Muscle of arm (tissue), 14 donors: ENCODE measurements at places on chromosomes 3 and 15. TPM values are rescaled to one million over a fixed set of nuclear protein-coding genes. Genes with fewer than 3 reads are reported as not detected.

DNA sequence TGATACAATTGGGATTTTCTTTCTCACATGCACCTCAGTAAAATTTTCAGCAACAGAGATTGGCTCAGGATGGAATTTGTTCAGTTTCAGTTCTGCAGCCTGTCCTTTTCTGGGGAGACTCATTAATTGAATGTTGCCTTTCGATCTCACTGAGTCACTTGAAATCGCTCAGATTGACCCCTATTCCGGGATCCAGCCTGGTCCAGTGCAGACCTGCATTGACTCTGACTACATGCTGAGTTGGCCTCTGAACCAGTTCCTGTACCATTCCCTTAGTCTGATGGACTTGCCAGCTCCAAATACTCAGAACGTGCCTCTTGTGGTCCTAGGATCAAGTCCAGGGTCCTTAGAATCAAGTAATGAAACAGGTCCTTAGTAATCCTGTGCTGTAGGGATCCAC, 9.4 kb downstream of the IGF1R start:
- DNase-seq = no peak

DNA sequence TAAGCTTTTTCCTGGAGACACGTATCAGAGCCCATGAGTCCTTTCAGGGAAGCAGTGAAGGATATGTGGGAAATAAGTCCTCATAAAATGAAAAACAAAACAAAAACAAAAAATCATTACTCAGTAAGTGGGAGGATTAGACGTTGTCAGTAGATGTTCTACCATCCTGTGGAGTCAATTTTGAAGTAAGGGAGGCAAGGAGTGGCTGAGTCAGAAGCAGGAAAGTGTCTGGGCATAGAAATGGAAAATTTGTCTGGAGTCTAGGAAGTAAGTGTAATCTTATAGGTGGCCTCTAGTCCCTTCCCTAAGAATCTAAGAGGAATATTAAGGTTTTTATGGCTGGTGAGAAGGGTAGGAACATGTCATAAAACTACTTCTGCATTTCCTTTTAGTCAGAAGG, 339.8 kb upstream of the SEMA6D start:
- DNase-seq = no peak

DNA sequence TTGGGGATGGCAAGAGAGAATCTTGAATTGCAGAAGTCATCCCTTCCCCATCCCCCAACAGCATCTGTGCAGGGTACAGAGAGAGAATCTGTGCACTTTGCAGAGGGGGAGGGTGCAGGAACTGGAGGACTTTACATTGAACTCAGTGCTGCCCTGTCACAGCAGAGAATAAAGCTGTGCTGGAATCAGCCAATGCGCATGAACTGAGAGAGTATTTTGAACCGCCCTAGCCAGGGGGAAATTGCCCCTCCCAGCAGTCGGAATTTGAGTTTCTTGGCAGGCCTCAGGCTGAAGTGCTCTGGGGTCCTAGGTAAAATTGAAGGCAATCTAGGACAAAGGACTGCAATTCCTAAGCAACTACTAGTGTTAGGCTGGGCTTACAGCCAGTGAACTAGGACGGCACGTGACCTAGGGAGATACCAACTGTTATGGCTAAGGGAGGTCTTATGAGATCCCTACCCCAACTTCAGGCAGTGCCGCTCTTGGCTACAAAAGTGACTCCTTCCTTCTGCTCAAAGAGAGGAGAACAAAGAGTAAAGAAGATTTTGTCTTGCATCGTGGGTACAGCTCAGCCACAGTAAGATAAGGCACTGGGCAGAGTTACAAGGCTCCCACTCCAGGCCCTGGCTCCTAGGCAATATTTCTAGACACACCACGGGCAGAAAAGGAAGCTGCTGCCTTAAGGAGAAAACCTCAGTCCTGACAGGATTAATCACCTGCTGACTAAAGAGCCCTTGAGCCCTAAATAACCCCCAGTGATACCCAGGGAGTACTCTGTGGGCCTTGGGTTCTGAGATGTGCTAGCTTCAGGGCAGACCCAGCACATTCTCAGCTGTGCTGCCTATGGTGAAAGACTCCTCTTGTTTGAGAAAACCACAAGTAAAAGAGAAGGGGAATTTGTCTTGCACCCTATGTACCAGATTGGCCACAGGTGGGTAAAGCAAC, 300.5 kb upstream of the ALCAM start:
- no peak for DNase-seq

DNA sequence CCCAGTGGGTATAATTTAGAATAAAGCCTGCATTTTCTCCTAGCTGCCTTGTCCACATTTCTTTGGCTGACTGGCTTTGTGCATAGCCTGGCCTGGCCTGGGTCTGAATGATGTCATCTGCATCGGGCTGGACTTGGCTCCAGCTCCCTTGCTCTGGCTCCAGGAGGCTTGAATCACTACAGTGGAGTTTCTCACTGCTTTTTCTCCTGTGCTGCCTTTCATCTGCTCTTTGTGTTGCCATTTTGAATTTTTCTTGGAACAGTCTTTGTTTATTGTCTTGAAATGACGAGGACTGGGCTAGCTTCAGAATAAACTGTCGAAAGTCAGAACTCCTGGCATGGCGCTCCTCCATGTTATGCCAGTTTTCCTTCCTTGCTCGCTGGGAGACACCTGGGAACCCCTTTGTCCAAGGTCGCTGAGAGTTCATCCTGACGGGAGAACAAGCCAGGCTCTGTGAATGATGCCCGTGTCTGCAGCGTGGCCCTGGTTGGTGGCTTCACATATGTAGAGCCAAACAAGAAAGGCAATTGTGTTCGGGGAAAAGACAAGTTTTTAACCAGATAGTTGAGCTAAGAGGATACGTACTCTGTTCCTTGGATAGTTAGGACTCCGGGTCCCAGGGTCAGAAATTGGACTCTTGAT, 258.9 kb downstream of the PDZRN3 start:
- DNase-seq = peak; percentile 91

The FANCD2 gene
- polyA plus RNA-seq = 6.9 TPM

GRCh38 chr3:159371961-159372360, 570.1 kb downstream of the MFSD1 start:
- DNase-seq = no peak
